Hepatic stellate cell (primary cell): ENCODE measurements at places on chromosomes 1 and 21.

- no peak for DNase-seq
Measured at GRCh38 chr1:32249831-32250525, 1.1 kb upstream of the LCK start.

- no peak for DNase-seq
Measured at GRCh38 chr1:28056129-28056925, 32.1 kb downstream of the EYA3 start.

GRCh38 chr1:22801761-22802160 lies 91.1 kb downstream of the EPHB2 start:
- no peak for DNase-seq

- no peak for DNase-seq
Measured at GRCh38 chr1:34907487-34908090, 21.9 kb downstream of the DLGAP3 start.

GRCh38 chr1:58895559-58896145 lies 111.8 kb upstream of the JUN start:
- no peak for DNase-seq

DNA sequence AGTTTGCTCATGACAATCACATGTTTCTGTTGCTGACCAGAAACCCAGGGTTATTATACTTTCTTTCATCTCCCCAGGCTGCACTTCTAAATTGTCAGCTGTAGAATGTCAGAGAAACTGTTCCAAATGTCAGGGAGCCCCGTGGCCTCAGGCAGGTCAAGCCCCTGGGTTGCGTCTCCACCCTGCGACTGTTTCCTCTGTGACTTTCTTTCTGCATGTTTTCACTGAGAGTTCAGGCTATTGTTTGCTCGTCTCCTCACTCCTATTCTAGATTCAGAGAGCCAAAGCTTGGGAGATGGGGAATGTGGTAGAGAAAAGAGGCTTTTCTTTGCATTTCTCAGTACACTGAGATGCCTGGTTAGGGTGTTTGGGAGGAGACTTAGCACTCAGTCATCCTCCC lies 97.4 kb downstream of the CENPF start:
- DNase-seq: no peak

- DNase-seq: no peak
Measured at GRCh38 chr1:15198684-15199083, 45.1 kb downstream of the TMEM51 start.

DNA sequence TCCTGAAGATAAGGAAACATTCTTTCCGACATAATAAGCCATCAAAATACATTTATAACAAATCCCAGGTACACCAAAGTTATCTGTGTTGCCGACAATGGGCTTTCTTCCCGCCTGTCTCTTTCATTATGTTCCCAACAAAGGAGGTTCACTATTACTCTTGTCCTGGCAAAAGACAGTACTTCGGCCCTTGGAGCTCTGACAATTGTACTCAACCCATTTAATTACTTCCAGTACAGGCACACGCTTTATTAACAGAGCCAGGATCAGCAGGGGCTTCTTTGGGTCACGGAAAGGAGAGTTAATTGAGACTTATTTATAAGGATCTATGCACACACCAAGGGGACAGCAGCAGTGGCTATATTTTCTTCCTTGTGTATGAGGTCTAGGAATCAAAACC lies 46.6 kb upstream of the DUSP10 start:
- no peak for DNase-seq

- no peak for DNase-seq
Measured at GRCh38 chr1:203410182-203410900, 59.4 kb upstream of the FMOD start.
